NCI-H1105 treated with DMSO at 0.1 percent for 48 hours (cell line): ENCODE measurements at places on chromosomes 3 and 15.

DNA sequence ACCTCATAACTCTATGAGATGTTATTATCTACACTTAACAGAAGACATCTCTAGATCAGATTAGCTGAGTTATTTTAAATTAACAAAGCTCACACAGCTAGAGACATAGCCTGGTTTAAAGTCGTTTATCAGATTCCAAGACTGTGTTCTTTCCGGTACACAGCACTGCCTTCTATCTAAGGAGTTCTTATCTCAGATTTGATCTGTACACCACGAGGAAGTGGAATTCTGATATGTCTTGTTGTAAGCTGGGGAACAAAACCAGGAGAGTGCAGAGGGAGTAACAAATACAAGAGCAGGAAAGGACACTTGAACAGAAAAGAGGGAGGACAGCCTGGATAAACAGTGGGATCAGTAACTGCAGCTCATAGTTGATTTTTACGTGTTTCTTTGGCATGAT, 61.7 kb upstream of the KCNMB2 start:
- DNase-seq = no peak

DNA sequence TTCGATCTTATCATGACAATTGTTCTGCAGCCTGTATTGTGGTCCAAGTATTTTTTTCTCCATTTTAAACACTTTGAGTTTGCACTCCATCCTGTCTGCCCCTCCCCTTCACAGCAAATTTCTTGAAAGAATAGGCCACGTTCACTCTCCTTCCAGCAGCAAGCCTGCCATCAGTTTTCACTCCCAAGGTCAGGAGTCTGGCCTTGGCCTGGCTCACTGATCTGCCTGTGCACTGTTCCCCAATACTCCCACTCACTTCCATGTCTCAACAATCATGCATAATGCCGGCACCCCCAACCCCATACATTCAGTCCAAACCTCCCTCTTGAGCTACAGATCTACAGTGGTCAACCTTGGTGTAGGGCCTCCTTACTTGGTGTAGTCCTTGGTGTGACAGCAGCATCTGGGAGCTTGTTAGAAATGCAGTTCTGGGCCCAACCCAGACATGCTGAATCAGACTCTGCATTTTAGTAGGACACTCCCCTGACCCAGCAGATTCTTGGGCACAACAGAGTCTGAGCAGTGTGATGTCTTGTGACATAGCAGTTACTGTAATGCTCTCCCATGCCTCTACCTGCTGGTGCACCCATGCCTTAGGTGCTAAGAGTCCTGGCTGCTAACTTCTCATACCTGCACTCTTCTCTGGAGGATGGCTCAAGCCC, 58.3 kb upstream of the XCR1 start:
- DNase-seq = no peak

GRCh38 chr15:75921732-75922703, 18.3 kb downstream of the FBXO22 start:
- DNase-seq = peak; percentile 2

- DNase-seq = peak; percentile 63
Observed at GRCh38 chr3:133895208-133896001, at the start of gene RAB6B. TSS of gene RAB6B (minus strand) at chr3:133895882. CDS start at chr3:133895466, 416 bp downstream.

GRCh38 chr3:126685021-126685420, 19.0 kb upstream of the CHCHD6 start:
- DNase-seq = no peak

DNA sequence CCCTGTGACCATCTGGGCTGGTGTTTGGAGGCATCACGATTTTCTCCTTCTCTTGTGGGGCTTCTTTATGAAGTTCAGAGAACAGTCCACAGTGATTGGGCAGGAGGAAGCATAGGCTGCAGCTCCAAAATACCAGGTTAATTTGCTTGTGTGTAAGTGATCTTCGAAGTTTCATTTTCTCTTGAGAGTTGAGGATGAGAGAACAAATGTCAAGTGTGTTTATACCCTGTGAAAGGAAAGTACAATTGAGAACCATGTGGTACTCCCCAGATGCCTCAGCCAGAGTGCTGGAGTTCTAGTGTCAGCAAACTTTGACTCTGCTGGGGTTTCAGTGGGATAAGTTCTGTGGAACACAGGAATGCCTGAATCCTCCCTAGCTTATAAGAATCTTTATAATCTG, 357.1 kb upstream of the CFAP20DC start:
- no peak for DNase-seq

- DNase-seq = no peak
Observed at GRCh38 chr15:90138071-90138833, 36.0 kb upstream of the IDH2 start.

DNA sequence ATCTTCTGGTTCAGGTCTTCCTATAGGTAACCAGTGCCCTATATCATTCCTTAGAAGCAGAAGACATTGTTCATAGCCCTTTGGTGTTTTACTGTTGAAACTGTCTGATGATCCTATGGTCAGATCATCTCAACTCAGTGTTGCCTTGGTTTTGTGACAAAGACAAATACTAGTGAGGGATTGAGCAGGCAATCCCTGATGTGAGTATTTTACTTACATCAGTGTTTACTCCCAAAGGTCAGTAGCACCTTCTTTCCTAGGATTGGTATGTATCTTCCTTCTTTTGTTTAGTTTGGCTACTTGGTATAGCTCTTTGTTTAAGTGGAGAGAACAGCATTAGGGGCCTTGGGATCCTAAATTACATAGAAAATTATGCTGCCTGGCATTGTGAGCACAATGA, 41.1 kb downstream of the BBS4 start:
- DNase-seq = no peak

DNA sequence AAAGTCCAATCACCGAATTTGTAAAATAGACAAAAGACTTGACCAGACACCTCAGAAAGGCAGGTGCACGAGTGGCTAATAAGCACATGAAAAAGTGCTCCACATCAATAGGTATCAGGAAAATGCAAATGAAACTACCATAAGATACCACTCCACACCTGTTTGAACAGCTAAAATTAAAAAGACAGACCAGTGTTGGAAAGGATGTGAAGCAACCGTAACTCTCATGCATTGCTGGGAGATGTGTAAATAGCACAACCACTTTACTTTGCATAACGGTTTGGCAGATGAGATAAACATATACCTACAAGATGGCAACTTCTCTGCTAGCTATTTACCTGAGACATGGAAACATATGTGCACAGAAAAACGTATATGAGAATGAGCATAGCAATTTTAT, 56.9 kb downstream of the CADPS start:
- no peak for DNase-seq

GRCh38 chr3:47002171-47003055, 22.9 kb downstream of the NBEAL2 start:
- no peak for DNase-seq

DNA sequence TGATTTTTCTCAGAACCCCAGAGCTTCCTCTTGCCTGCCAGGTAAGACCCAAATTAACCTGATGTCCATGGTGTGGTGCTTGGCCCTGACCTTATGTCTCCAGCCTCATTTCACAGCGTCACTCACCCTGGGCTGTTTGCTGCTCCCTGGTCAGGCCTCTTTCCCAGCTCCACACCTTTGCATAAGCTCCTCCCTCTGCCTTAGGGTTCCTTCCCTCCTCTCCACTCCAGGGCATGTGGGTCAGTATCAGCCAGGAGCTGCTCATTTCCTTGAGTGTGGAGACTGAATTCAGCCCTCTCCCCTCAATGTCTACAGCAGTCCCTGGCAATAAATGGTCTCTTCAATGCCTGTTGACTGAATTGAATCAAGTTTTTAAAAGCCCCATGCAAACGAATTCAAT, 75.6 kb upstream of the ANKRD34C start:
- DNase-seq = no peak

DNA sequence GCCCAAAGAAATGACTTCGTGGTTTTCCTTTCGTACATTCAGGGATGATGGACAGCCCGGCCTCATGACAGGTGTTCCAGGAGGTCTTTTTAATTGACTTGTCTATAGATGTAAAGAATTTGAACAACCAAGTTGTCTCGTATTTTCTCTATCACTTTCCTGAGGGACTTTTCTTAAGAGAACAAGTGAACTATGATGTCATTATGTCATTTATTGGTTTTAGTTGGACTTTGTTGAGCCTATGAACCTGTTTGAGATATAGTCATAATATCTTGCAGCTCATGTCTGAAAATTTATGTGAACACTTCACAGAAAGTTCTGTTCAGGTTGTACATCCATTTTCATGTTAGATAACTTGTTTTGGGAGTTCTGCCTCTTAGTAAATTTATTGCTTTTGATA, 89.2 kb downstream of the RBMS3 start:
- DNase-seq = no peak

- no peak for DNase-seq
Observed at GRCh38 chr15:40695469-40695890, 506 bp downstream of the RAD51 start.

DNA sequence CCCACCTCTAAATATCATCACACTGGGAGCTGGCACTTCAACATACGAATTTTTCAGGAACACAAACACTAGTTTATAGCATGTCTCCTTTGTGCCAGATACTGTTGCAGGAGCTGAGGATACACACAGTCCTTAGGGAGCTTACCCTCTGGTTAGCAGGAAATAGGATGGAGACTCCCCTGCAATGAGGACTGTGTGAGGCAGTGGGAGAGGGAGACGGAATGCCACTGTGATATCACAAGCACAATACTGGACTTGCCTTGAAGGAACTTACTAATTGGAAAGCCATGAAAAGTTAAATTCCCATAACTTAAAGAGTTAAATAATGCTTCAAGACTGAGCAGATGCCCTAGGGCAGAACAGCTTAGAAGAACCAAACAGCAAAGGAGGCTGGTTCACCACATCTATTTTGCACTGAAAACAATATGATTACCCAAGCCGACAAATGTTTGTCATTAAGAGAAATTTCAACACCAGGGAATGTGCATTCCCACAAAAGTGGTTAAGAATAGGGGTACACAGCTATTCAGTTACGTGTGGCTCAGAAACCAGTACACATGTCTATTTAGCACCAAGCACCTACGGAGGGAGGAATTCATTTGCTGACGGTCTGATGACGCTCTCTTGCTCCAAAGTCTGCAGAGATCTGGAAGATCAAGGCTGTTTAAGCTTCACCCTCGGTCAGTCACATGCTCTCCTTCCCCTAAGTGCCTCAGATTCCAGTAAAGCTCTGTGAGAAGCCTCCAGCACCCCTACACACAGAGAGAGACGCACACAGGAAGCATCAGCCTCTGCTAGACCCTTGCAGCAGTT, 5.2 kb downstream of the TBC1D2B start:
- DNase-seq = no peak

GRCh38 chr3:156865732-156866131, 39.6 kb downstream of the LEKR1 start:
- no peak for DNase-seq

DNA sequence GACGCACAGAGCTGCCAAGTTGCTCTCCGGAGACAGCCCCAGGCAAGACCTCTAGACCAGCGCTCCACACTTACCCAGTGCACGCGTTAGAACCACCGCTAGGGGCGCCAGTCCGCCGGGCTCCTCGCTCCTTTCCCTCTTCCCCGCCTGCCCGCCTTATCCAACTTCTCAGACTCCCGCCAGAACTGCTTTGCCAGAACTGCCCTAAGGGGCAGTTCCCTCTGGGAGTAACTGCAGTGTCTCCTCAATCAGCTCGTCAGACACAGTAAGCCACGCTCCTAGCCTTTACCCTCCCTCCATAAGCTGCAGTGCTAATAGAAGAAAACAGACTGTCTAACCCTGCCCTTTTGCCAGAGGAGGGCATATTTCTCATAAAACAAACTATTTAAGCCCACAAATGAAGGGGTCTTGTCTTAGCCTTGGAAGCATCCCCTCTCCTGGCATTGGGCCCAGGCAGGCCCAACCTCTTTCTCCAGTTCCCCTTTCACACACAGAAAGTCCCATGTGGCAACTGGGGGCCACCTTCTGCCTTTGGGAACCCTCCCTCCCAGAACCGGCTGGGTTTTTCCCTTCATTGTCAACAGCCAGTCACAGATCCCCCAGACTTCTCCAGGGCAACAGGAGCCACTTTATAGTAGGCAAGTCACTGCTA, 3.7 kb downstream of the BMF start:
- DNase-seq = peak; percentile 80

DNA sequence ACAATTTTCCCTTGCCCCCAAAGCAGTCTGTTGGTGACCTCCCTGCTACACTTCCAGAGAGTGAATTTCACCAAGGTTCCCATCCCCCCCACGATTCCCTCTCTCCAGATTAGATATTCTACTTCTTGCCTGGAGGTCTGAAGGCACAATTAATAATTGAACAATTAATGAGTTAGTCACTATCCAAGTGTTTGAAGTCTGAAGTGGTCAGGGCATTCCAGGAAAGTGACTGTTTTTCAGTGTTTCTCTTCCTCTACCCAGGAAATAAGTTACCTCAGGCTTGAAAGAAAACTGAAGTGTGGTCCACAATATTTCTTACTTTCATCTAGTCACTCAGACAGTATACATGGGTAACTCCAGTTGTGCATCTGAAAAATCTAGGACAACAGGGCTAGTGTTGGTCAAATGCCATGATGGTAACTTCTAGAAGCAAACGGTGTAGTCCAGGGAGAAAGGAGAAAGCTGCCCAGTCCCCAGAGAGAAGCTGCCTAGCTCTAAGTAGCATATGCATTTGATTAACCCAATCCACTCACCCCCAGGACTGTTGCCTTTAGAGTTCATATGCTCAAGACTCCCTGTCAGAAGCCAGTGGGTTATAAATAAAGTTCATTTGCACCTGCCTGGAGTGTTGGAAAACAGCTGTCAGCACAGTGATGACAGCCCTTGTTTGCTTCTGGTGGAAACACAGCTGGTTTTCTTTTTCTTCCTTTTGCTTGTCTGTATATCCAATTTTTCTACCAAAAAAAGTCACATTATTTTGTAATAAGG, 2.3 kb upstream of the TM4SF4 start:
- DNase-seq = no peak

- DNase-seq = no peak
Observed at GRCh38 chr15:82963471-82964341, 11.2 kb upstream of the HOMER2 start.

DNA sequence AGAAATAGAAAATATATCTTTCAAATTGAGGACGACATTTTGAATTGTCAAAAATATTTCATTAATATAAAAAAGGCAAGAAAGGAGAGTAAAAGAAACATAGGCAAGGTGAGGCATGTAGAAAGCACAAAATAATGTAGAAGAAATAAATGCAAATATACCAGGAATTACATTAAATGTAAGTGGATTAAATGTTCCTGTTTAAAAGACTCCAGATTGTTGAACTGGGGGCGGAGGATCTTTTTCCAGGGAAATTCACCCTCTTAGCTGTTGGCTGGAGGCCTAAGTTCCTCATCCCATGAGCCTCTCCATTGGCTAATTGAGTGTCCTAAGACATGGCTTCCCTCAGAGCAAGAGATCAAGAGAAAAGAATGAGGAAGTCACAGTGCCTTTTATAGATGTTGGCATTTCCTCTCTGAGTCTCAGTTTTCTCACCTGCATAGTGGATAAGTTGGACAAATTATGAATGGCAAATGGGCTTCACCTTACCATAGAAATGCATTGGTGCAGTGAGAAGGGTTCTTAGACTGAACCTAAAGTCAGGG, 147.4 kb upstream of the SMAD3 start:
- DNase-seq = no peak

DNA sequence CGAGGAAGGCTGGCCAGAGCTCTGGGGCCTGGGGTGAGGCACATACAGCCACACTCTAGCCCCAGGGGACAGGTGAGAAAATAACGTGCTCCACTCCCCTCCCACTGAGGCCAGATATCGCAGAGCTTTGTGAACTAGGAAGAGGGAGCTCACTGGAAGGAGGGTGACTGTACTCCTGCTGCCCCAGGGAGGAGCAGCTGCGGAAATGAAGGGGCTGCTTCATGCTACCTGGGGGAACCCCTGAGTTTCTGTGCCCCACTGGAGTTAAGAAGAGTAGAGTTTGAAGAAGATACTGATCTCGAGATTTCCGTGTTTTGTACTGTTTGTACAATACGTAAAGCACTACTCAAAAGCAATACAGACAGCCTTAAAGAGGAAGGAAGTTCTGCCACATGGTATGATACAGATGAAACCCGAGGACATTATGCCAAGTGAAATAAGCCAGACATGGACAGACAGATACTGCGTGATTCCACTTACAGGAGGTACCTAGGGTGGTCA, 44.6 kb downstream of the CMTM6 start:
- no peak for DNase-seq
